ENCODE measurements at places on chromosomes 13 and 19.

DNA sequence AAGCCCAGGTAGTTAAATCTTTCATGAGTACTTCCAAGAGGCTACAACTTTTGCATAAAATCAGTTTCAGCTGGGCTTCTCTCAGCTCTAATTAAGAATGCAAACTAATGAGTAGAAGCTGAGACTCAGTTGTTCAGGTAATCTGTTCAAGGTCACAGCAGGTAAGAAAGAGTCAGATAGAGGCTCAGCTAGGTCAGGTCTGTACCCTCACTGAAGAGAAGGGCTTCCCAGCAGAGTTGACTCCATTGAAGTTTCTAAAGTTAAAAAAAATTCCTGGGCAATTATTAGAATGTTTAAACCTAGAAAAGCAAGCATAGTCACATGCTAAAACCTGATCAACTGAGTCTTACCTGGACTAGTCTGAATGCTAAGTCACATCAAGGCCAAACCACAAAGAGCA is 42.1 kb downstream of the ESD start:
- no peak for DNase-seq
- no peaks in the 10 kb centered on the region for H3K27me3 ChIP-seq
- H3K36me3 ChIP-seq = no peaks in the 10 kb centered on the region
- H3K27ac ChIP-seq = no peak overlapping the region
- H3K4me3 ChIP-seq = no peak overlapping the region

- DNase-seq = peak; percentile 57
- H3K4me3 ChIP-seq = no peak overlapping the region
- H3K4me1 ChIP-seq = no peaks in the 10 kb centered on the region
- no peaks in the 10 kb centered on the region for H3K36me3 ChIP-seq
- H3K27me3 ChIP-seq = no peaks in the 10 kb centered on the region
- no peak overlapping the region for H3K27ac ChIP-seq
These were observed 53.8 kb downstream of the KLF2 start for GRCh38 chr19:16378291-16378889.

GRCh38 chr13:40615619-40616018 is 50.8 kb downstream of the FOXO1 start:
- peaks cover 75% of the 10 kb centered on the region for H3K4me1 ChIP-seq
- no peaks in the 10 kb centered on the region for H3K36me3 ChIP-seq
- no peak for DNase-seq
- H3K27ac ChIP-seq = no peak overlapping the region

GRCh38 chr19:40690050-40690692 is at the start of gene NUMBL:
Gene NUMBL, minus strand, starts transcription at chr19:40690651. Its CDS starts 168 bp downstream, at chr19:40690483.
- H3K4me3 ChIP-seq = peak within 1 kb of the TSS; percentile 75
- DNase-seq = no peak
- H3K27ac ChIP-seq = peak within 1 kb of the TSS; percentile 95
- H3K36me3 ChIP-seq = no peaks in the 10 kb centered on the region

GRCh38 chr13:49373716-49374115 is 70.1 kb downstream of the CAB39L start:
- no peak for DNase-seq
- H3K27ac ChIP-seq = peak overlapping the region; percentile 76
- peaks cover 40% of the 10 kb centered on the region for H3K4me1 ChIP-seq
- no peaks in the 10 kb centered on the region for H3K27me3 ChIP-seq

DNA sequence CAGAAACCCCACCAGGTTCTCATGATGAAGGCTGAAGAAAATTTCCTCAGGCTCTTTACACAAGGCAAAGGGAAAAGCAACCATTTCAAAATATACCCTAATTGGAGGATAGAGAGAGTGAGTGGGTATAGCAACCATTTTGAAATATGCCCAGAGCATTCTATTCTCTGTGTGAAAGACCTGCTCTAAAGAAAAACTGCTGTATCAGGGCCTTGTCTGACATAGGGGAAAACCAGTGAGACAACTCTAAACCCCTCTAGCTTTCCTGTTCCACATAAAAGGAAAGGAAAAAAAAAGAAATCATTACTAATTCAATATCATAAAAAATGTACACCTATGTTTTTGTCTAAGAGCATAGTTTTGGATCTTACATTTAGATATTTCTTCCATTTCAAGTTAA is 42.3 kb downstream of the TPTE2 start:
- no peak overlapping the region for H3K4me3 ChIP-seq
- H3K36me3 ChIP-seq = no peaks in the 10 kb centered on the region
- no peaks in the 10 kb centered on the region for H3K27me3 ChIP-seq
- no peaks in the 10 kb centered on the region for H3K4me1 ChIP-seq
- no peak overlapping the region for H3K27ac ChIP-seq

DNA sequence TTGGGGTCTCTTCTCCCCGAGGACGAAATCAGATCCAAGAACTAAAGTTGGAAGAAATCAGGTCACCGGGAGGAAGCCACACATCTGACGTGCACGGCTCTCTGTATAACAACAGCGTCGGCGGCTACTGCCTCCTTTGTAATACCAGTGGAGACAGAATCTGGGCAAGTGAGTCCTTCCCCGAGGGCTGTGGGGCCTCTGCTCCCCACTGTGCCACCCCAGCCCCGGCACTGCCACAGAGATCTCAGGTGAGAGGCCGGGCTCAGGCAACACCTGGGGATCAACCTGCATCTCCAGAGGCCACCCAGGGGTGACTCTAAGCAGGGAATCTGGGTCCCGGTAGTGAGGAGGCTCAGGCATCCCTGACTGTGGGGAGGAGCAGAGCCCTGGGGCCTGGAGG is 33.7 kb upstream of the C13orf46 start:
- peak; percentile 46 for DNase-seq
- no peak overlapping the region for H3K27ac ChIP-seq
- no peak overlapping the region for H3K4me3 ChIP-seq
- H3K27me3 ChIP-seq = no peaks in the 10 kb centered on the region

GRCh38 chr19:35458192-35458591 is 10.1 kb downstream of the FFAR2 start:
- DNase-seq = no peak
- no peaks in the 10 kb centered on the region for H3K36me3 ChIP-seq
- no peaks in the 10 kb centered on the region for H3K27me3 ChIP-seq
- no peak overlapping the region for H3K4me3 ChIP-seq
- no peak overlapping the region for H3K27ac ChIP-seq

All from sigmoid colon (tissue), 7 donors.